ENCODE measurements at places on chromosomes 6 and 20.

DNA sequence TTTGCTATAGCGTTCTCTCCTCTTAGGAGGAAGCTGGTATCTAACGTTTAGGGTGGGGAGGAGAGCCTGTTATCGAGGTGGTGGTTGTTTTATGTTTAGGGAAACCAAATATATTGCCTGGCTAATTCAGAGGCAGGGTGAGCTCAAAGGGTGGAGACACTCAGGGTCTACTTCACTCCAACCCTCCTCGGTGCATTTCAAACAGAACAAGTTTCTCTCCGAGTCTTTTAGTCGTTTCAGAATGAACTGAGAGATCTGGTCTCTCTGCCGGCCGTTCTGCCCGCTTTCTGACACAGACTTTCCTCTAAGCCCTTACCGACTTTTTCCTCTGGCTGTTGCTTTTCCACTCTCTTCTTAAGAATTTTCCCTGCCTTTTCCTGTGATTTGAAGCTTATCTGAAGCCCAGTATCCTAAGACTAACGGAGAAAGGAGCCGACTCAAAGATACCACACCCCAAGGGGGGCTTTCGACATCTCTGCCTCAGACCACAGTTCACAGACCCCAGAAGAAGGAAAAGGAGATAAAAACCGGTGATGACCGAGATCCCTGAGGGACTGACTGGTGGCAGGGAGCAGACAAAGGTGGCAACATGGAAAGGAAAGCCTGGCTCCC is 865 bp downstream of the STK38 start:
- DNase-seq = no peak

GRCh38 chr6:50663806-50664205 is 49.5 kb upstream of the TFAP2D start:
- DNase-seq = no peak

GRCh38 chr6:75431379-75431778 is 62.2 kb downstream of the FILIP1 start:
- no peak for DNase-seq

- DNase-seq = no peak
Observed at GRCh38 chr6:160477901-160478300, 129.7 kb downstream of the SLC22A3 start.

- DNase-seq = no peak
Observed at GRCh38 chr20:4227085-4227821, 211.9 kb upstream of the RNF24 start.
